ENCODE measurements at places on chromosomes 6 and 20.

GRCh38 chr6:7414811-7415210 lies 25.2 kb downstream of the RIOK1 start:
- DNase-seq, result no peak

DNA sequence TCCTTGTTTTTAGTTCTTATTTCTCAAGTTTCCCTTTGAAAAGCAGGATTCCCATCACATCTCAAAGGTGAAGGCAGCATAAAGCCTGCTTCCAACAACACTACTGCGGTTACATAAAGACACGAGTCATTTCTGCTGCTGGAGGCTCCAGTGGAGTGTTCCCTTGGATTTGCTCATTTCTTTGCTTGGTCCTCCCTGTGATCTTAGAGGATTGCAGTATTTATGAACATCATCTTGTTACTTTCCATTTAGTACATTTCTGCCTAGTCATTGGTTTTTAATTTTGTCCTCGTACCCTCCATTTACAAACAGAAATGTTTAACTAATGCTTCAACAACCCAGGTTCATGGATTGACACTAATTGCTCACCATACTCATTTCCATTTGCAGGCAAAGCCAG lies 298.8 kb downstream of the ZNF217 start:
- no peak for DNase-seq

GRCh38 chr20:22789676-22790075 lies 205.3 kb upstream of the FOXA2 start:
- no peak for DNase-seq

DNA sequence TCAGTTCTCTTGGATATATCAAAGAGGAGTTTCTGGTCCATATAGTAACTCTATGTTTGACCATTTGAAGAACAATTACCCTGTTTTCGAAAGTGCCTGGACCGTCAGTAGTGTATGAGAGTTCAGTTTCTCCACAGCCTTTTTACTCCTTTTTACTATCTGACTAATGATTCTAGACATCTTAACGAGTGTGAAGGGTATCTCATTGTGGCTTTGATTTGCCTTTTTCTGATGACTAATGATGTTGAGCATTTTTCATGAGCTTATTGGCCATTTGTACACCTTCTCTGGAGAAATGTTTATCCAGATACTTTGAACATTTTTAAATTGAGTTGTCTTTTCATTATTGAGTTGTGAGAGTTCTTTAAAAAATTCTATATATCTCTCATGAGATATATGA lies 114.9 kb upstream of the ATXN1 start:
- no peak for DNase-seq

DNA sequence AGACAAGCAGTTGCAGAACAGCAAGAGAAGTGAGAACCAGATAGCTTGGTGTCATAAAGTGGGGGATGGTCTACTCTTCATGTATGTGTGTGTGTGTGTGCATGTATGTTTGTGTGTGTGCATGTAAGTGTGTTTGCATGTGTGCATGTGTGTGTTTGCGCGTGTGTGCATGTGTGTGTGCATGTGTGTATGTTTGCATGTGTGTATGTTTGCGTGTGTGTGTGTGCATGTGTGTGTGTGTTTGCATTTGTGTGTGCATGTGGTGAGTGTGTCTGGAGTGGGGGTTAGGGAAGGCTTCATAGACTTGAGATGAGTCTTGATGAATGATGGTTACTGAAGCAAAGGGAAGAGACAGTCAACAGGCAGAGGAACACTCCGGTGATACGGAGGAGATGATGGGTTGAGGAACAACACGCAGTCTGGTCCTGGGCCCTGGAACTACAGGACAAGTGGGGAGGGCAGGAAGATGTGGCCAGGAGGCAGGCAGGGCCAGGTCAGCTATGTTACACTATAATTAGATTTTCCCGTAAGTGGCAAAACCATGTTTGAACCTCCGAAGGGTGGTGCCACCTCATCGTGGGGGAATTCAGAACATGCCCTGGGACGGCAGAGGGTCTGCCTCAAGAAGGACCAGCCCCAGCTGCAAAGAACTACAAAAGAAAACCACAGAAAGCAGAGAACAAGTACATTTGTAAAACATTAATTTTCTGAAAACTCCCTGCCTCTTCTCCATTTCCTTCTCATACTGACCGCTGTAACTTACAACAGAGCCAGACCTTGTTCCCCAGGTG lies 38.7 kb upstream of the PDE10A start:
- no peak for DNase-seq
